ENCODE measurements at places on chromosomes 16 and 17.
A peak's percentile ranks its signal among the peaks of the same experiment; 100 is the strongest.

DNA sequence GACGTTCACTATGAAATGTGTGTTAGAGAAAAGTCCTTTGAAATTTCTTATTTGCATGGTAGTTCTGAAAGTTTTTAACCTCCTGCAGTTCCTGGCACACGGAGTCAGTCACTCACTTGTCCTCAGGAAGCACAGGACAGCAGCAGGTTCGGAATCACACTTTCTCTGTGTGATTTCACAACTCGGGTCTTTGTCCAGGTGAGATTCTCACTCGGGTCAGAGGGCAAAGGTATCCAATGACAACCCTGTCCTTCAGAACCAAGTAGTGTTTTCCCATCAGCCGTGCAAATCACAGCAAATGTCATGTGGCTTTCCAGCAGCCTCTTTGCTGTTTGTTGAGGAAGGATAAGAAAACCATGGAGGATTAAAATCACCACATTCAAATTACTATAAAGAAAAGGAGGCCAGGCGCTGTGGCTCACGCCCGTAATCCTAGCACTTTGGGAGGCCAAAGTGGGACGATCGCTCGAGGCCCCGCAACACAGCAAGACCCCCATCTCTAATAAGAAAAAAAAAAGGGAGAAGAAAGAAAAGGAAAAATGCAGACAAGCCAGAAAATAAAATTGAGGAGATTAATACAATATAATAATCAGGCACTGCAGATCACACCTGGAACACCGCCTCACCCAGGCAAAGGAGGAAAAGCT, 22.0 kb downstream of the ADCY9 start:
- no peak for DNase-seq

DNA sequence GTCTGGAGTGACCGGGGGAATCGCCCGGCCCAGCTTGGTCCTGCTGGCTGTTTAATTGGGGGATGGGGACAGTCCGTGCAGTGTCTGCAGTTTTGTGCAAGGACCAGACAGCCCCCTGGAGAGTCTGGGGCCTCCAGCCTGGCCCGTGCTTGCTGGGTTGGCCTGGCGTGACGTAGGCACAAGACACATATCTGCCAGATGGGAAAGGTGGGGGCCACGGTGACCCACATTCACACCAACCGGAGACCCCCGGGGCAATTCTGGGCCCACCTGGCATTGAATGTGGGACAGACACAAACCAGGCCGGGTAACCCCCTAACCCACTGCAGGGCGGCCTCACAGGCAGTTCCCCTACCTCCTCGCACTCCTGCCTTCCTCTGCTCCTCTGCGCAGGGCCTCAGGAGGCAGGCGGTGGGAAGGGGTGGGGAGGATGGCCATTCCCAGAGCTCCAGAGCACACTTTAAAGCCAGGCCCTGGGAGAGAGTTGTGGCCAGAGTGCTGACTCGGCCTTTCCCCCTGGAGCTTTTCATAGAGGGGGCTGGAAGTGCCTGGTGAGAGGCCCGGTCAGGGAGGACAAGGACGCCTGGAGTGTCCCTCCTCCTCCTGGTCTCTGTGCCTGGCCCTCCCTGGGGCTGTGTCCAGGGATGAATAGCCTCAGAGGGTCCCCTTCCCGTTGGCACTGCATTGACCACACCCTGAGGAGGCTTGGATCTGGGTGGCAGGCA, 1.5 kb downstream of the MRC2 start:
- no peak for DNase-seq

GRCh38 chr17:2237521-2237921, 66.1 kb downstream of the SMG6 start:
- DNase-seq = no peak

DNA sequence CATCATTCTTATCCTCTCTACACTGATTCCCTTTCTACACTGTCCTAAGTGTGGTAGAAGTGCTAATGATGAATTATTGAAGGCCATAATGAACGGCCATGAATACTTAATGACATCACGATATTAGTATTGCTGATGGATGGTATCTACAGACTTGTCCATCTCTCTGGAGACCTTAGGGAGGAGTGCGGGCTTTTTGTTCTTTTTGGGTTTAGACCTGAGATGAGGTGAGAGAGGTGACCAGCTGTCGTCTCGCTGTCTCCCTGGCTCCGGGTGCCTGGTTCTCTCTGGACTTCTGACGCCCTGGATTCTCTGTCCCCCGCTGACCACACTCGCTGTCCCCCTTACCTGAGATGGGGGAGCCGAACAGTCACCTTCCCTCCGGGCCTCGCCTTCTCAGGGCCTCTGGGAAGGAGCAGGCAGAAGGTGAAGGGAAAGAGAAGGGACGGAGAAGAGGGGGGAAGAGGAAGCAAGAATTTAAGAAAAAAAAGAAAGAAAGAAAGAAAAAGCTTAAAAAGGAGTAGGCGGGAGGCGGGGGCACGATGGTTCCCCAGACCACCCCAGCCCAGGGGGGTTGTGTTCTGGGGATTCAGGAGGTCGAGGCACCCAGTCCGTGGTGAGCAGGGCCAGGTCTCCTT, 17.1 kb downstream of the SGCA start:
- no peak for DNase-seq

DNA sequence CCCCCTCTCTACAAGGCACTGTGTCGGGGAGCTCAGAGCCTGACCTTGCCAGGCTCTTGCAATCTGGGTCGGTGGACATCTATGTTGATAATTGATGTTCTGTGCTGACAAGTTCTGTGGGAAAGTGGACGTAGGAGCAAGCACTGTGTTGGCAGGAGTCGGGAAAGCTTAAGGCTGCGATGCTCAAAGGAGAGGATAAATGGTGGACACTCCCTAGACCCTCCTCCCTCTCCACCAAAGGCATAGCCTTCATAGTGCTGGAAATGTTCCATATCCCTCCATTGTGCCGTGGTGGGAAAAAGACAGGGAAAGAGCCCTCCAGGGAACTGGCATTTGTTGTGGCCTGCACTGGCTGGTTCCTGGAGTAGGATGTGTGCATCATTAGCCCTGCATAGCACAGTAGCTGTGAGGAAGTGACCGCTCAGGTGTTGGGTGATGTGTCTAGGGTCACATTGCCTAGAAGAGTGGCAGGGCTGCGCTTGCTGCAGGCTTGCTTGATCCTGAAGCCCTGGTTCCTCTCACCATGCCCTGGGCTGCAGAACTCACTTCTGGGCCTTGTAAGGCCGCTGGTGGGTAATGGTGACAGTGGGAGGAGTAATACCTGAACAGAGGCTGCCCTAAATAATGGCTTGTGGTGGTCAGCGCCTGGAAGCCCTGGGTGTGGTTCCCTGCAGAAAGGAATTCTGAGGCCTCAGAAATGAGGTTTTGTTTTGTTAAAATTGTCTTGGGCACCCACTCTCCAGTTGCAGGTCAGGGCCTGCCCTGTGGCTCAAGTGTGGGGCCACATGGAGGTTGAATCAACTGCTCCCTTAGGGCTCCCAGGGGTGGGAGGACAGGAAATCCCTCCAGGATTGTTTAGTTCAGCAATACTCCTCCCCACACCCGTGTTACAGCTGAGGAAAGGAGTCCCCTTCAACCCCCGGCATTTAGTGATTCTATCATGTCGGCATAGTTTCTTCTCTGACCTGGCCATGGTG, 62.6 kb downstream of the KSR1 start:
- no peak for DNase-seq

DNA sequence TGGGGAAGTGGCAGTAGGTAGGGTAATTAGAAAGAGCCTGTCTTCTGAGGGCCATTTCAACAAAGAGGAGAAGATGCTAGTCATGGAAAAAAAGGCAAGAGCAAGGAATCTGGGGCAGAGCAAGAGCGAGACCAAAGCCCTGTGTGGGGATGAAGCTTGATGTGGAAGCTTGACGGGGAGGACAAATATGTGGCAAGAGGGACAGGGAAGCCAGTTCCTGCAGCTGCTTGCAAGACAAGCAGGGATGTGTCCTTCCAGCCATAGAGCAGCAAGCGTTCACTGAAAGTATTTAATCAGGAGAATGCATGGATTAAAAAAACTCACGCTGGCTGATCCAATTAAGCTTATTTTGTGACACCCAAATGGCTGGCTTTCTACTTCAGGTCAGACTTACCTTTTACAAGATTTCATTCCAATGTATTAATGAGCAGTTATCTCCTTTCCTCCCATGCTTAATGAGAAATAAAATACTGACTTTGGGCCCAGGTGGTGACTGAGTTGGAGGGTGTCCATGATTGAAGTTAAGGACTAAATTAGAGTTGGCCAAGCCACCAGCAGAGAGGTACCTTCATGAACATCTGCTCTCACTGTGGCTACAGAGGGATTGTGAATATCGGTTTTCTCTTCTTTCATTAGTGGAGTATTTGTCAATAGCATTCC, 76.8 kb downstream of the ABCA8 start:
- DNase-seq = no peak

GRCh38 chr17:42743595-42744282, 1.1 kb downstream of the EZH1 start:
- no peak for DNase-seq

DNA sequence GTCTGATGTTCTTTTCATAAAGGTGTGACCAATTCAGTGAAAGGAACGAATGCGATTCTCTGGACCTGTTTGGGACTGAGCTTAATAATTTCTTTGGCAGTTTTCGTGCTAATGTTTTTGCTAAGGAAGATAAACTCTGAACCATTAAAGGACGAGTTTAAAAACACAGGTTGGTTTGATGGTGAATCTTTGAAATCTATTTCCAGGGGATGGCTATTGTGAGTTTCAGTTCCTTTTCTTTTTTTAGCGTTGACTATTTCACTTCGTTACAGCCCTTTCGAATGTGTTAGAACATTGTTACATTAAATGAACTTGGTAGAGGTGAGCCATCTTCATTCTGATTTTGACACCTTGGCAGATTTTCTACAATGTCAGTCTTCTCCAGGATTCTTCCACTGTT, 1.2 kb downstream of the TNFRSF17 start:
- DNase-seq = no peak

GRCh38 chr17:1181753-1182137, 2.0 kb upstream of the ABR start:
- no peak for DNase-seq

- no peak for DNase-seq
These were observed 422.3 kb downstream of the TMEM114 start for GRCh38 chr16:8168016-8168415.

DNA sequence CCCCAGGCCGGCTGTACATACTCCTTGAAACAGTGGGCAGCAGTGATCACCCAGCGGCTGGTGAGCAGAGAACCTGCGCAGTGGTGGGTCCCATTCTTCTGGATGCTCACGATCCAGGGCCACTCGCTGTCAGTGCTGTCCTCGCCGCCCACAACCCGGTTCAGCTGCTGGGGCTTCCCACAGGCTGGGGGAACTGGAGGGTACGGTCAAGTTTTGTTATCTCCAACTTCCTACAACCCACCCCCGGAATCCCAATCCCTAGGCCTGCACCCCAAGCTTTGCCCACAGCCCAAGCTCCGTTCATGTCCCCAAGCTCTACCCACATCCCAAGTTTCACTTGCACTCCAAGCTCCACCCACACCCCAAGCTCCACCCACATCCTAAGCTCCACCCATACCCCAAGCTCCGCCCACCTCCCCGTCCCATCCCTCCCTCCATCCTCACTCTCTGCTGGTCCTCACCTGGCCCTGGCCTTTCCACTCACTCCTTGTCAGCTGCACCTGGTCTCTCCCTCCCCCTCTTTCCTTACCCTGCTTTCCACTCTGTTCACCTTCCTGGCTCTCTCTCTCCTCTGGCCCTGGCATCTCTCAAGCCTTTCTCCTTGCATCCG, 1.8 kb downstream of the PRSS22 start:
- DNase-seq = no peak

GRCh38 chr17:33438578-33438977, 145.5 kb upstream of the ASIC2 start:
- DNase-seq = no peak

GRCh38 chr17:39966771-39967170, 4.0 kb downstream of the GSDMA start:
- DNase-seq = no peak

GRCh38 chr16:10932959-10933710, 9.1 kb downstream of the DEXI start:
- no peak for DNase-seq

DNA sequence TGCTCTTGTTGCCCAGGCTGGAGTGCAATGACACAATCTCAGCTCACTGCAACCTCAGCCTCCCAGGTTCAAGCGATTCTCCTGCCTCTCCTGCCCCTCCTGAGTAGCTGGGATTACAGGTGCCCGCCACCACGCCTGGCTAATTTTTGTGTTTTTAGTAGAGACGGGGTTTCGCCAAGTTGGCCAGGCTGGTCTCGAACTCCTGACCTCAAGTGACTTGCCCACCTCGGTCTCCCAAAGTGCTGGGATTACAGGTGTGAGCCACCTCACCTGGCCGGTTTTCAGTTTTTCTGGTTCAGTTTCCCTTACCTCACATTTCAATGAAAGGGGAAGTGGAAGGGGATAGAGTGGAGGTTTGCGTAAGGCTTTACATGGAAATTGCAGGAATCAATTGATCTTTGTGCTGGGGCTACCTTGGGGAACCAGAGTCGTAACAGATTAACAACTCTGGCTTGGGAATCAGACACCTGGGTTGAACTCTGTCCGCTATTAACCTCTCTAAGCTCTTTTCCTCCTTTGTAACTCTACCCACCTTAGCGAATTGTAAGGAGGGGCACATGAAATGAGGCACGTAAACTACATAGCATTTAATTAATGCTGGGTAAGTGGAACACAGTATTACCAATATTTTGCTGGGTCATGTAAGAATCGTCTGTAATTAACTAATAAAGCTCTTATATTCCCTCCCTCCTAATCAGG, 3.2 kb downstream of the MPV17L start:
- no peak for DNase-seq

DNA sequence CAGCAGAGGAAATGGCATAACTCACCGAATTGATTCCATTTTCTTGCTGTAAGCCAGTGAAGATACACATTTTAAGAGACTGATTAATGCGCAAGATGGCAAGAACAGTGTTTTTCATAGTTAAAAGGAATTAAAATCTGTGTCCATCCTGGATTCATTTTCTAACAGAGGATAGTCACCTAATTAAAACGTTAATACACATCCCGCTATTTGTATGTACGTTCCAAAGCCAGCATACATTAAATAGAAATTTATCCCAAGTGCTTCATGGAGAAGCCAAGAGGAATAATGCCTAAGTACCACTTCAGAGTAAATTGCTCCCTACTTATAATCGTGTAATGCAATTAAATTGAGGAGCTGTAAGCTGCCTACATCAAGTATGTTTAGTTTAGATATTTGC, 49.9 kb downstream of the RBFOX1 start:
- DNase-seq = no peak

- DNase-seq = no peak
These were observed 587.1 kb downstream of the WWOX start for GRCh38 chr16:78686601-78687000.

- DNase-seq = peak; percentile 65
These were observed 394.0 kb downstream of the CA10 start for GRCh38 chr17:51764387-51764971.

- DNase-seq = no peak
These were observed 5.3 kb downstream of the DEF8 start for GRCh38 chr16:89953671-89954406.
